ENCODE measurements at places on chromosomes 12 and 14. TPM values are rescaled to one million over a fixed set of nuclear protein-coding genes. Genes with fewer than 3 reads are reported as not detected.

Gene KRT3
- total RNA-seq = not detected

Gene MPHOSPH9
- total RNA-seq = 68.7 TPM

DNA sequence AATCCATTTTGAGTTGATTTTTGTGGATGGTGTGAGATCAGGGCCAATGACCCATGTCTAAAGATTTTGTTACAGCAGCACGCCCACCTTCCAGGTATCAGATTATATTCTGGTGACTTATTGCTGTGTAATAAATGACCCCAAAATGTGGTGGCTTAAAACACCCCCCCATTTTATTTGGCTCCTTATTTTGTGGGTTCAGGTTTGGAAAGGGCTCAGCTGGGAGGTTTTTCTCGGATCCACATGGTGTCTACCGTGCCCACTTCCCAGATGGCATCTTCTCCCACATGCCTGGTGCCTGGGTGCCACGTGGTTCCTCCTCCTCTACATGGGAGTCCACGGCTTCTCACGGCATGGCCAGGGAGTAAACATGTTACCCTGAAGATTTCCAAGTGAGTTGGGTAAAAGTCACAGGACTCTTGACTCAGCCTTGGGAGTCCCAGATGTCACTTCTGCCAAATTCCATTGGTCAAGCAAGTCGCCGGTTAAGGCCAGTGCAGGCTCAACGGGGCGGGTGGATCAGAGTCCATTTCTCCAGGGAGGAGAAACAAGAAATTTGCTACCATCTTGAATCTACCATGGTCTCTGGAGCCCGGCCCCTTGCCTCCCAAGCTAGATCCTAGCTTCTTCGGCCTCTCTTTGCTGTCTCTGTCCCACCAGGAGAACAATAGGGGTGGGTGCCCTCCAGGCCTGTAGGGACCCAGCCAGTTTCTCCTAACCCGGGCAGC is 214.3 kb downstream of the KIF26A start:
- no peak overlapping the region for H3K4me3 ChIP-seq
- H3K27ac ChIP-seq = no peak overlapping the region
- H3K4me1 ChIP-seq = peaks cover 15% of the 10 kb centered on the region
- no peaks in the 10 kb centered on the region for H3K27me3 ChIP-seq
- no peak for DNase-seq

DNA sequence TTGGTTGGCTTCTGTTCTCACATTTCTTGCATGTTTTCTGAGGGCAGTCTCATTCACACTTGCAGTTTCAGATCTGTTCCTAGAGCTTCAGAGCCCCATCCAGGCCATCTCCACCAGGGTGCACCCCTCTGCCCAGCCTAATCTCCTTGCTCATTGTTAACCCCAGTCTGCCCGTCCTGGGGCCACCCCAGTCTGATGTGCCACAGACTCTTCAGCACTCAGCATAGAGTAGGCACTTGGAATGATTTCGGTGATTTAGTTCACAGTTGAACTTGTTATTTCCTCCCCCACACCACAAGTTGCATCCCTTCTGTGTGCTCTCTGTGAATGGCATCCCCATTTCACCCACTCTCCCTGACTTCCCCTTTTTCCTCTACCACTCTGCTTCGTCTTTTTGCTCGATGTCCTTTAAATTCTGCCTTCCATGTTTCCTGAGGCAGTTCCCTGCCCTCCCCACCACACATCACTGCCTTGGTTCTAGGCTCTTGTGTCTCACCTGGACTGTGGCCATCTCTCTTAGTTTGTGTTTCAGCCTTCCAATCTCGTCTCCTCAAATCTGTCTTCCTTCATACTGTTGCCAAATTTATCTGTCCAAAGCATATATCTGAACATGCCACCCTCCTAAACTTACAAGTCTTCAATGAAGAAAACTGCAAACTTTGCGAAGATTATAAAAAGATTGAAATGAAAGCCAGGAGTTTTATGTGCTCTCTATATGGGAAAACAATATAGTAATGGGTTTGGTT is 41.5 kb downstream of the ANO6 start:
- no peaks in the 10 kb centered on the region for H3K36me3 ChIP-seq
- no peak overlapping the region for H3K27ac ChIP-seq
- H3K27me3 ChIP-seq = no peaks in the 10 kb centered on the region
- no peak overlapping the region for H3K4me3 ChIP-seq
- no peak for DNase-seq
- H3K4me1 ChIP-seq = no peaks in the 10 kb centered on the region

DNA sequence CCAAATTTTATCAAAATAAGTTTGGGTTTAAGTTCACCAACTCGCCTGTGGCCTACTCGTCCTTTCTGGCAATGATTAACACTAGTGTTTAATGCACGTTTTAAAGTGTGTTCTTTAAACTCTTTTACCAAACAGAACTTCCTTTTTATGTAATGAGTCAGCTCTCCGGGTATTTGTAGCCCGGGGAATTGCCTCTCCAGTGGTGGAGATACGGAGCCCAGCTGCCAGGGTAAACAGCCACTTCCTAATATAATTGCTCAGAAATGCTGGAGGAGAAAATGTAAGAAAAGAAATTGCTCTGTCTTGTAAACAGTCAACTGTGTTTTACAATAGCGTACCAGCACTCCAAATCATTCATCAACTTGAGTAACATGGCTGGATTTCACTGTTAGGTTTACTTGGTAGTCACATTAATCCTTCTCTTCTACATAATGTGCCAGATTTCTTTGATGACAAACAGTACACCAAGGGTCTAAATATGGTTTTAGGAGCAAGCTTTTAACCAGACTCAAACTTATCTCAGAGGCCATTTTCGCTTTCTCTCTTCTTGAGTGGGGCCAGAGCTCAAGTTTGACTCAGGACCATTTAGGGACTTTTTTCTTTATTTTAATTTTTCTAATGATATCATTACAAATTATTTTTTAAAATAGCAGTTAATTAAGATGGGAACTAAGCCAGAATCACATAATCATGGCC is 101.2 kb upstream of the SLC38A2 start:
- H3K27ac ChIP-seq = peak overlapping the region; percentile 64
- peak; percentile 85 for DNase-seq
- H3K4me3 ChIP-seq = peak overlapping the region; percentile 22
- no peaks in the 10 kb centered on the region for H3K36me3 ChIP-seq
- no peaks in the 10 kb centered on the region for H3K27me3 ChIP-seq

Gene ZNF891
- total RNA-seq = 3.7 TPM

Gene KLHL33
- not detected for total RNA-seq

Gene SSTR1
- not detected for total RNA-seq

Gene RGS6
- total RNA-seq = not detected

DNA sequence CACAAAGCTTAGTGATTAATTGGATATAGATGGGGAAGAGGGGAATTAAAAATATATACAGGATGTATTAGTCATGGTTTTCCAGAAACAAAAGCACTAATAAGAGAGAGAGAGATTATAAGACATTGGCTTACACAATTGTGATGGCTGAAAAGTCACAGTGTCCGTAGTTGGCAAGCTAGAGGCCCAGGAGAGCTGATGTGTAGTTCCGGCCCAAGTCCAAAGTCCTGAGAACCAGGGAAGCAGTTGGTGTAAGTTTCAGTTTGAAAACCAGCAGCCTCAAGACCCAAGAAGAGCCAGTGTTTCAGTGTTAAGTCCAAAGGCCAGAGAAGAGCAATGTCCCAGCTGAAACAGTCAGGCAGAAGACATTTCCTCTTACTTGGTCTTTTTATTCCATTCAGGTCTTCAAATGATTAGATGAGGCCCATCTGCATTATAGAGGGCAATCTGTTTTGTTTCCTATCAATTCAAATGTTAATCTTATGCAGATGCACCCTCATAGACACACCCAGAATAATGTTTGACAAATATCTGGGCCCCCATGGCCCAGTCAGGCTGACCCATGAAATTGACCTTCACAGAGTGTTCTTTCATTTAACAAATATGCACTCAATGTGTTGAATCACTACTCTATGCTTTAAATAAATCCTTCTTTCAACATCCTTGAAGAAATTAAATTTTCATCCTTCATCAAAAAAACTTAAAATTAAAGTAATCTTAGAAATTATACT is 67.2 kb upstream of the DIO2 start:
- peaks cover 7% of the 10 kb centered on the region for H3K4me1 ChIP-seq
- no peak overlapping the region for H3K4me3 ChIP-seq
- H3K27me3 ChIP-seq = no peaks in the 10 kb centered on the region
- H3K27ac ChIP-seq = no peak overlapping the region

- peaks cover 34% of the 10 kb centered on the region for H3K4me1 ChIP-seq
- peak overlapping the region; percentile 83 for H3K27ac ChIP-seq
- no peaks in the 10 kb centered on the region for H3K27me3 ChIP-seq
Measured at GRCh38 chr12:124452576-124453331, 114.7 kb downstream of the NCOR2 start.

Gene CD4
- not detected for total RNA-seq

Gene TMEM253
- not detected for total RNA-seq

Gene SYCP3
- total RNA-seq = 0.04 TPM

- H3K27me3 ChIP-seq = no peaks in the 10 kb centered on the region
- H3K36me3 ChIP-seq = no peaks in the 10 kb centered on the region
Measured at GRCh38 chr12:75480469-75480949, at the start of gene GLIPR1. GLIPR1 (plus strand) TSS chr12:75480755; CDS start chr12:75480881, 126 bp downstream.

DNA sequence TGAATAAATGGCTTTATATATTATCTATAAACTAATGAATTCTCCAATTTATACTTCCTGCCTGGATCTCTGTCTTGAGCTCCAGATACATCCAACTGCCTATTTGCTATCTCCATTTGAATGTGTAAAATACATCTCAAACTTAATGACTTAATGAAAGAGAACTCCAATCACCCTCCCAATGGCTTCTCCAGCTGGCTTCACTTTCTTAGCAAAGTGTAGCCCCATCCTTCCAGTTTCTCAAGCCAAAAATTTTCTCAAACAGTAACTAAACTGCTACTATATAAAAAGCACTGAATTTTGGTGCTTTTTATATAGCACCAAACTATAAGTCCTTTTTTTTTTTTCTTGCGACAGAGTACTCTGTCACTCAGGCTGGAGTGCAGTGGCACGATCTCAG is 2.6 kb downstream of the CRY1 start:
- H3K4me3 ChIP-seq = no peak overlapping the region
- DNase-seq = no peak
- no peaks in the 10 kb centered on the region for H3K27me3 ChIP-seq
- no peak overlapping the region for H3K27ac ChIP-seq
- no peaks in the 10 kb centered on the region for H3K36me3 ChIP-seq
- H3K4me1 ChIP-seq = peaks cover 4% of the 10 kb centered on the region

Gene TFCP2
- total RNA-seq = 22.2 TPM

- DNase-seq = no peak
- H3K36me3 ChIP-seq = no peaks in the 10 kb centered on the region
- H3K27me3 ChIP-seq = no peaks in the 10 kb centered on the region
- H3K27ac ChIP-seq = no peak overlapping the region
Measured at GRCh38 chr12:7451756-7452155, 7.8 kb upstream of the CD163L1 start.

DNA sequence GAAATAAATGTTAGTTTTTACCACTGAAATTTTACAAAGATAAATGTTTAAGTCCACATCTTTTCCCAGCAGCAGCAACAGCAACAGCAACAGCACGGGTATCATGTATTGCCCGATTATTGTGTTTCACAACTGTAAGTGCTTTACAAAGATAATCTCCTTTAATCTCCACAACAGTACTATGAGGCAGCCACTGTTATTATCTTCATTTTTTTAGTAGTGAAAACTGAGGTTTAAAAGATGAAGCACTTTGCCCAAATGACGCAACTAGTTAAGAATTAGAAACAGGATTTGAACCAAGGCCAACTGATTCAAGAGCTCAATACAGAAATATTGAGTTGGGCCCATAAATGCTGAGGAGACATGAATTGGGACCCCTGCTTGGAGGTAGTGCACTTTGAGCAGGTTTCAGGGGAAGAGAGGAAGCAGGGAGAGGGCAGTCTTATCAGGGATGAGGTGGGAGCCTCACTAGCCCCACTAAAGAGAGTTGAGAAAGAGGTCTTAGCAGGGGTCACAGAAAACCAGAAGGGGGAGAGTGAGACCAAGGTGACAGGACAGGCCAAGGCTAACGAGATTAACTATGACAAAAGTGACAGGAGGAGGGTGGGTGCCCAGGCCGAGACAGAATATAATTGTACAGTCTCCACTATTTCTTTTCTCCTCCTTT is 15.3 kb downstream of the KRT2 start:
- H3K4me3 ChIP-seq = no peak overlapping the region
- H3K4me1 ChIP-seq = no peaks in the 10 kb centered on the region
- no peaks in the 10 kb centered on the region for H3K36me3 ChIP-seq

- no peak for DNase-seq
- H3K4me1 ChIP-seq = no peaks in the 10 kb centered on the region
- no peak overlapping the region for H3K4me3 ChIP-seq
- H3K27ac ChIP-seq = no peak overlapping the region
- H3K36me3 ChIP-seq = no peaks in the 10 kb centered on the region
Measured at GRCh38 chr14:97410667-97411620, 613.8 kb downstream of the VRK1 start.

DNA sequence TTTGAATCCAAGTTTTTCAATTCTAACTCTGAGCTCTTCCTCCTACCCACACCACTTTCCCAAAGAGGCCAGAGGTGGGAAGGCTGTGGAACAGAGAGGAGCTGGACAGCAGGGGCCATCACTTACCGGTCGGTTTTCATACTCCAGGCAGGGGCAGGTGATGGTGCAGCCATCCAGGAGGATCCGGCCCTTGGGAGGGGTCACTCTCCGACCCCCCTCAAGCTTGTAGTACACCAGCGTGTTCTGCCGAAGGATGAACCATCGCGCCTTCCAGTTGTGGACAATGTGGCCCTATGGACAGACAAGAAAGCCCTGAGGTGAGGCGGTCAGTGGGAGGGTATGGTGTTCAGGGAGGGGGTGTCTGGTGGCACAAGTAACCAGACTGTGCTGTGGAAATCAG is 14.4 kb downstream of the PLEK2 start:
- DNase-seq = no peak
- no peaks in the 10 kb centered on the region for H3K27me3 ChIP-seq
- H3K4me3 ChIP-seq = no peak overlapping the region
- no peaks in the 10 kb centered on the region for H3K36me3 ChIP-seq

DNA sequence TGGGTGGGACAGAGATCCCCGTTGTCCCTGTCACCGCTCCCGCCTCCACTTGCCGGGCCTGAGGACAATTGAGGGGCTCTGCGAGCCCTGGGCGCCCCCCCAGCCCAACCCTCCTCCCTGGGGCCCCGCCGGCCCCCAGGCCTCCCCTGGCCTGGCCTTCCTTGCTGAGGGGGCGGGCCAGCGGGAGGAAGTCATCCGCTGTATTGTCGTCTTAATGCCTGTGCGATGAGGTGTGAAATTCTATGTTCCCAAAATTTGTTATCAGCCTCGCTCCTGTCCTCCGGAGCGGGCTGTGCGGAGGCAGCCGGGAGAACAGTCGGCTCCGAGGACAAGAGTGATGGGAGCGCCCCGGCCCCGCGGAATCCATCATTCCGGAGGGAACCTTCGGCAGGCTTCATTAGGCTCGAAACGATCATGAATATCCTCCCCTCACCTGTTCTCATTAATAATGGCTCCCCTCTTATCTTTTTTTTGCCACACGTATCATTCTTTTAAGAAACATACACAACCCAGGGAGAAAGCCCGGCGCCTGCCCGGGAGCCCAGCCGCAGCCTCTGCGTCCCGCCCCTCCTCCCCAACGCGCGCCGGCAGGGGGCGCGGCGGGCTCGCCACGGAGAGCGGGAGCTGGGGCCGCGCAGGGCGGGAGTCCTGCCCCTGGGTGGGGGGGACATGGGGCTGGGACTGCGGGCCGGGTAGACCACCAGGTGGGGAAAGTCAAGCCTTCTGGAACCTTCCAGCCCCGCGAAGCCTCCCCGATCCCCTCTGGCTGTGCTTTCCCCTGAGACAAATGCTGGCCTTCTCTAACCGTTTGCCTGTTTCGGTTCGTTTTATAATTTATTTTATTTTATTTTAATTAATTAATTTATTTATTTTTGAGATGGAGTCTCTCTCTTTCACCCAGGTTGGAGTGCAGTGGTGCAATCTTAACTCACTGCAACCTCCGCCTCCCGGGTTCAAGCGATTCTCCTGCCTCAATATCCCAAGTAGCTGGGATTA is 17.1 kb upstream of the DLK1 start:
- peak overlapping the region; percentile 84 for H3K27ac ChIP-seq
- H3K27me3 ChIP-seq = no peaks in the 10 kb centered on the region
- no peak for DNase-seq
- H3K36me3 ChIP-seq = no peaks in the 10 kb centered on the region

Data from SJCRH30 (cell line).